ENCODE measurements at places on chromosomes 13 and 19. TPM values are rescaled to one million over a fixed set of nuclear protein-coding genes. Genes with fewer than 3 reads are reported as not detected.
A peak's percentile ranks its signal among the peaks of the same experiment; 100 is the strongest.

DNA sequence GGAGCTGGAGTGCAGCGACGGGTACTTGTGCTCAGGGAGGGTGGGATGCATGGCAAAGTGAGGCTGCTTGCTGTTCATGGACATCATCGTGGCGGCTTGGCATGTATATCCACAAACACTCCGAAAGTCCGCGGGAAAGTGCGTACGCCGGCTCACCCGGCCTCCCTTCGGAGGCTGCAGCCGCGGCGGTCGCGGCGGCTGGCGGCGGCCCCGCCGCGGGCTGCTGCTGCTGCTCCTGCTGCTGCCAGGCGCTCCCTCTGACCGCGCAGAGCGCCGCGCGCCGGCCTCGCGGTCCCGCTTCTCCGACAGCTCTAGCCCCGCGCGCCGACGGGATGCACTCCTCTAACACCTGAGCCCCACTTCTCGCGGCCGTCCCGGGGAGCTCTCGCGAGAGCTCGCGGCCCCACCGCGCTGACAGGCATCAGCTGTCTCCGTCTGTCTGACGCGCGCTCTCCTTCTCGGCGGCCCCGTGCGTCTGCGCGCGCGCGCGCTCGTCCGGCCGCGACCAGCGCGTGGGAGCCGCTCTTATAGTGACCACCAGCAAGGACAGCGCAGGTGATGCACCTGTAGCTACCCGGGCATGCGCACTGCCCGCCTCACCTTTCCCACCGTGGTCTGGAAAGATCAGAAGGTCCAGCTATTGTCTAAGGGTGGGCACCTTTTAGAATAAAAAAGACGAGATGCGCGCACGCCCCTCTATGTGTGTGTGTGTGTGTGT lies at the start of gene POU4F1:
POU4F1 (minus strand) TSS at position 313 of the 718 bp plus-strand sequence; CDS start at position 87, 226 bp downstream.
- DNase-seq, result peak; percentile 82

DNA sequence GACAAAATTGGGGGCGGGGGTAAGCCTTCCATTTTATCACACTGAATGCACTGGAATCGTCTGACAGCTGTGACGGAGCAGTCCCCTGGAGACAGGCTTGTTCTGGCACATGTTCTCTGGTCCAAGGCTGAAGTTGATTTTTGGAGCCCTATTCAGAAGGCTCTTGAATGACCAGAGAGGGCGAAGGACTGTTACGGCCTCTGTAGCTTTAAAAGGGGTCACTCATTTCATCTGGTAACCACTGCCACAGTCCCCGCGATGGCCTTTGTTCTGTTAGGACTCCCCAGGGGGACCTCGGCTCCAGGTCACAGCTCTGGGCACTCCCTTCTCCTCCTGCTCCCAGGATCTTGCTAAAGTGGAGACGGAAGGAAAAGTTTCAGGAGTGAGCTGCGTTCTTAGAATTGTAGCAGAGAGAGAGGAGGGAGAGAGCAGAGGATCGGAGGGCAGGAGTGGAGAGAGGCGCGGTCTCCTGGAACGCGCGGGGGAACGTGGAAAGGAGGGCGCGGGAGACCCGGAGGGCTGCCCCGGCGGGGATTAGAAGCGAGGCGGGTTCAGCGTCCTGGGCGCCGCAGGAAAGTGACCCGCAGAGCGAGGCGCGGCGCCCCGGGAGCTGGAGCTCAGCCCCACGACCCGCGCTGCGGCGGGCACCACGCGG lies 134.3 kb upstream of the MYO16 start:
- no peak for DNase-seq

GRCh38 chr13:113616991-113617749 lies 32.6 kb downstream of the TFDP1 start:
- DNase-seq, result peak; percentile 96

- no peak for DNase-seq
These were observed 30.9 kb downstream of the DOT1L start for GRCh38 chr19:2194513-2195078.

GRCh38 chr13:106709522-106709921 lies 141.6 kb upstream of the ARGLU1 start:
- no peak for DNase-seq

DNA sequence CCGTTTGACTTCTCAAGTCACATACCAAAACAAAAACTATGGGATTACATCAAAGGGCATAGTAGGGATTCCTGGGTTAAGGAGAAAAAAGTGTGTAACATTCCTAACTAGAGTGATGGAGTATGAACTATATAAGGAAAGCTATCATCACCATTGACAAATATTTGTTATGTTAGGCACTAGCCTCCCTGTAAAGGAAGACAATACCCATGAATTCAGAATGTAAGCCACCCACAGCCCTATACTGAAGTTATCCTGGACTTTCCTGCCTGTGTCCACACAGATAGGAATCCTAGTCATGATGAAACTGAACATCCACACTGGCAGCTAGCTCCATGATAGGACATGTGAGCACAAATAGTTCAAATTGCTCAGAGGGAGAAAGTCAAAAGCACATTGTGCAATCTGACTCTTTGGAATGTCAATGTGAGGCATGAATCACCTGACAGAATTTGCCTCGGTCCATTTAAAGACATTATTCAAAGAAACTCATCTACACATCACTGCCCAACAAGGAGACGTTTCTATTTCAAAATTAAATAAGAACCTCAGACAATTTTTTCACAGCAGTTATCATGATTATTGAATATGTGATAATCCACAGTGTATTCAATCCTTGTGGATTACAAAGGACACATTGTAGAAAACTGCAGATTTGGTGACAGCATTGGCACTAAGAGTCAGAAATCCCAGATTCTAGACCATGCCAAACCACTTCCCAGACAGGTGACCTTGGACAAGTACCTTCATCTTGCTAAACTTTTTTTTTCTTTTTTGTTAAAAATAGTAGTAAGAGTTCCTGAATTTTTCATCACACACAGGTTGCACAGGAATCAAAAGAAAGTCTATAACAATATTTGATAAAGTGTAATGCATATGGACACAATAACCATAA lies 529.3 kb downstream of the IRS2 start:
- peak; percentile 24 for DNase-seq

- DNase-seq, result no peak
These were observed 93.7 kb downstream of the FRY start for GRCh38 chr13:32125221-32125689.

DNA sequence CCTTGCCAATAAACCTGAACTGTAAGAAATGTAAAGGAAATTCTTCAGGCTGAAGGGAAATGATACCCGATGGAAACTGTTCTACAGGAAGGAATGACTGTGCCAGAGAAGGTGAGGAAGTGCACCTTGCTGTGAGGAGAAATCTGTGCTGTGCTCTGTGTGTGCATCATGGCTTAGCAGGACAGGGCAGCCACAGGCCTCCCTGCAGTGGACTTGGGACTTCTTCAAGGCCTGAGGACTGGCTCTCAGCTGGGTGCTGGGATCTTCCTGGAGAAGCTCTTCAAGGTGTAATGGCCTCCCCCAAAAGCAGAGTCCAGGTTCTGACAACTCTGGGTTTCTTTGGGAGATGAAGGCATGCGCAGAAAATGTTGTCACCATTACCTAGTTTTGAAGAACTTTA lies 145.1 kb downstream of the UQCRFS1 start:
- no peak for DNase-seq

DNA sequence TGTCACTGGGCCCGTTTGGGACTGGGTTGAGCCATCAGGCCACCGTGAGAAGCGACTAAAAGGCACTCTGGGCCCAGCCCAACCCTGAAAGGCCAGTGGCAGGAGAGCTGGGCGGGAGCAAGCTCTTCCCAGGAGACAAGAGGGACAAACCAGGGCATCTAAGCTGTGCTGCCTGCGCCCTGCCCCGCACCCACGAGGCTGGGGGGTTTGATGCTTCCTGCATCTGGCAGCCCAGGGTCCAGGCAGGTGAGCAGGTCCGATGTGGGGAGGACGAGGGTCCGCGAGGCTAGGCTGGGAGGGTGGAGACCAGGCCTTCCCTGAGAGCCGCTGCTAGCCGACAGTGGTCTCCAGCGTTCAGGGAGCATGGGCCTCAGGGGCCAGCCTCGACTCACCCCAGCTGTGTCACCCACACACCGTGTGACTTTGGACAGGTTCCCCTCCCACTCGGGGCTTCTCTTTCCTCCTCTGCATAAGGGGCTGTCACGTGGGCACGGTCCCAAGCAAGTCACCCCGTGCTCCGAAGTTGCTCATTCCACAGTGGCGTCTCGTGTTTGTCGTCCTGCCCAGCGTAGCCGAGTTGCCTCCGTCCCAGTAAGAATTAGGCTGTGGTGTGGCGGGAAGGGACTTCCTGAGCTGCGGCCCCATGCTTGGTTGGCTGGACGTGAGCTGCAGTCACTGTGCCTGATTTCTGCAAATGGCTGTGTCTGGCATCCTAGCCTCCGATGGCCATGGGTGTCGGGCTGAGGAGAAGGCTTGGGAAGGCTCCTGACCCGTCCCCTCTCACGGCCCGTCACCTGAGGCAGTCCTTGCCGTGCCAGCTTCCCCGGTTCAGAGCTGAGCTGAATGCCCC lies 15.8 kb downstream of the PLIN4 start:
- no peak for DNase-seq

- peak; percentile 32 for DNase-seq
These were observed 11.8 kb downstream of the PGLS start for GRCh38 chr19:17522988-17523872.

DNA sequence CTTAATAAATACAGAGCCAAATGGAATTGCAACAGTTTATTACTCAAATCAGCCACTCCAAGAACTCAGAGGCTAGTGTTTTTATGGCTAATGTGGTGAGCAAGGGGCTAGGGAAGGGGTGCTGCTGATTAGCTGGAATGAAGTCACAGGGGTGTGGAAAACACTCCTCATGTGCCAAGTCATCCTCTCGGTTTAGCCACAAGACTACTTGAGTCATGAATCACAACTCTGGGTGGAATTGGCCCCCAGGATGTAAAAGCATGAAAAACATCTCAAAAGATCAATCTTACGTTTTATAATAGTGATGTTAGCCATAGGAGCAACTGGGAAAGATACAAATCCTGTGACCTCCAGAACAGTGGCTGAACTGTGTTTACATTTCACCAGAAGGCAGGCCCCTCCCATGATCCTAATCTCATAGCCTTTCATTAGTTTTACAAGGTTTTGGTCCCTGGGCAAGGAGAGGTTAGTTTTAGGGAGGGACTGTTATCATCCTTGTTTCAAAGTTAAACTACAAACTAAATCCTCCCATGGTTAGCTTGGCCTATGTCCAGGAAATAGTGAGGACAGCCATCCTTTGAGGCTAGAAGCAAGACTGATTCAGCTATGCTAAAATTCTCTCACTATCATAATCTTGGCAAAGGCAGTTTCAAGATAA lies 2020.1 kb upstream of the PCDH20 start:
- DNase-seq, result no peak

- DNase-seq, result no peak
These were observed 46.8 kb downstream of the CD320 start for GRCh38 chr19:8261347-8261746.

DNA sequence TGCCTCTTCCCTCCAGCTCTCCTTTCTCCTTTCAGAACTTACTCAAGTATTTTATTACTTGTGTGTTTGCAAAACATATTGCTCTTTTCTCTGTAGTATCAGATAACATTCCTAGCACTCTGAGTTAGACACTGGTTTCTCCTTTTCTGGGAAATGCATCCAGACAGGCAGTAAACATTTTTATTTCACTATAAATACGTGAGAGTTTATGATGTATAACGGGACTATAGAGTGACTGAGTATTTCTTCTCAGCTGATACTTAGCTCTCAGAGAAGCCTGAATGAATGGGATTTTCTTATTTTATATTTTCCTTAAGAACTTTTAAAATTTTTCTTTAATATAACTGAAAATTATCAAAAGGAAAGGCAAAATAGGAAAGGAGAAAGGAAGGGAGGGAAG lies 211.2 kb upstream of the EDNRB start:
- DNase-seq, result peak; percentile 55

- no peak for DNase-seq
These were observed 16.3 kb downstream of the PBX4 start for GRCh38 chr19:19602136-19602712.

Gene ZNF296
- polyA plus RNA-seq, result 1.2 TPM

Gene CGB8
- polyA plus RNA-seq, result not detected

Gene MADCAM1
- 0.77 TPM for polyA plus RNA-seq

Gene NALCN
- polyA plus RNA-seq, result 0.43 TPM

Gene CYP2F1
- polyA plus RNA-seq, result not detected

Gene LCP1
- 5.6 TPM for polyA plus RNA-seq
